ENCODE measurements at places on chromosomes 7 and 10.

DNA sequence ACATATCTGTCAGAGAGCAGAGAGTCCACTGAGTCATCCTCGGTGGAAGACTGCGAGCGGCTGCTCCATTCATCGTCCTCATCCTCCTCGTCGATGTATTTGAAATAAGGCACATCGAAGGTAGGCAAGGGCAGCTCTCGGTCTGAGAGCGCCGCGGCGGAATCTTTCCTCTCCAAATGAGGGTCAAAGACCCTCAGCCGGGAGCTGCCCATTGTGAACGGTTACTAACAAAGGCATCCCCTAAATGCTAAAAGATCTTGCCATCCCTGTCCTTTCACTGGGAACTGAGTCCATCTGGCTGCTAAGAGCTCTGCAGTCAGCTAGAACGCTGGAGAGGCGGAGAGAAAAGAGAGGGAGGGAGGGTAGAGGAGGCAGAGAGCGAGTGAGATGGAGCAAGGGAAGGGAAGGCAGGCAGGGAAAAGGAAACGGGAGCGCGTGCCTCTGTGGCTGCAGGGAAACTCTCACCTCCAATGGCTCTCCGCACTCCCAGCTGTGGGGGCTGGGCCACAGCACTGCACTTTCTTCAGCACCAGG lies 163.4 kb downstream of the RAPGEF5 start:
- no peak for DNase-seq

DNA sequence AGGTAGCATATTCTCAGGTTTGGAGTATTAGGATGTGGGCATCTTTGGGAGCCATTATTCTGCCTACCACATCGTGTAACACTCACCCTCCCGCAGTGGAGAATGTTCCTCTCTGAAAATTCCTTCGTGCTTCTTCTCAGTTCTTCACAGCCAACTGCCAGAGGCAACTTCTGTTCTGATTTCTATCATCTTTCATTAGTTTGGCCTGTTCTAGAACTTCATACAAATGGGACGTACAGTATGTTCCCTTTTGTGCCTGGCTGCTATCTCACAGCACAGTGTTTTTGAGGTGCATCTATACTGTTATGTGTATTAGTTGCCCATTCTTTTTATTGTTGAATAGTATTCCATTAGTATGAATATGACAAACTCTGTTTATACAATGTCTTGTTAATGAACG lies 8.9 kb upstream of the SLC26A3 start:
- no peak for DNase-seq

DNA sequence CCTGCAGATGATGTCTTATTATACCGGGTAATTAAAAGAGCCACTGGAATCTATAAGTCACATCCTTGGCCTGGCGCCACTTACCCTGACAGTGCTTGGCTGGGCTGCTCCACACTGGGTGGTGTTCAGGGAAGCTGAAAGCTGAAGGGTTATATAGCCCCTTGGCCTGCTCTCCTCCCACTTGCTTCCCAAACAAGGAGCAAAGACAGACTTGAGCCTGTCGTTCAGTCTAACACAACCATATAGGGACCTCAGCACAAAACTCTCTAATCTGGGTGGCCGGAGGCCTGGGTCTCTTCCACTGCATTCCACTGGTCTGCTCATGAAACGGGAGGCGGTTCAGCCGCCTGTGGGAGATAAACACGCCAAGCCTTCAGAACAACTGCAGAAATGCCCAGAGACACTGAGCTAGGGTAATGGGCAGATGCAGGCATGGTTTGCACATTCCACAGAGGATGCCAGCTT lies at the start of gene ACTA2:
ACTA2 (minus strand) TSS at position 127 of the 465 bp plus-strand sequence. CDS start 3,843 bp downstream, outside the sequence.
- DNase-seq = no peak

GRCh38 chr7:117645481-117646165 lies 165.8 kb downstream of the CFTR start:
- DNase-seq = no peak

- DNase-seq = no peak
Measured at GRCh38 chr10:22518167-22518724, 172.9 kb downstream of the SPAG6 start.

- no peak for DNase-seq
Measured at GRCh38 chr10:88361995-88362807, 220.9 kb downstream of the RNLS start.

DNA sequence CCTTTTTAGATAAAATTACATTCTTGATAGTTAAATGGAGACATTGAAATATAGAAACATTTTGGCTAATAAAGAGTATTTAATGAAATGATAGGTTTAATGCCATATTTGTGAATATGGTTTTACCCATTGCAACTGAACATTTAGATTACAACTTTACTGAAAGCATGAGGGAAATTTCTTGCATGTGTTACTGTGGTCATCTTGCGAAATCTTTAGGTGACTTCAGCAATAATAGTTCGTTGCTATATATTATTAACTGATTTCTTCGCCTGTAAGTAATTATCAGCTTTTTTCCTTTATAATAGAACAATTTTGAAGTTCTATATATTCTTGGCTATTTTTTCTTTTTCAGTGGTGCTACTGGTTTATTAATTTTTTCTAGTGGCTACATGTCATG lies 83.2 kb downstream of the MLLT10 start:
- DNase-seq = no peak

DNA sequence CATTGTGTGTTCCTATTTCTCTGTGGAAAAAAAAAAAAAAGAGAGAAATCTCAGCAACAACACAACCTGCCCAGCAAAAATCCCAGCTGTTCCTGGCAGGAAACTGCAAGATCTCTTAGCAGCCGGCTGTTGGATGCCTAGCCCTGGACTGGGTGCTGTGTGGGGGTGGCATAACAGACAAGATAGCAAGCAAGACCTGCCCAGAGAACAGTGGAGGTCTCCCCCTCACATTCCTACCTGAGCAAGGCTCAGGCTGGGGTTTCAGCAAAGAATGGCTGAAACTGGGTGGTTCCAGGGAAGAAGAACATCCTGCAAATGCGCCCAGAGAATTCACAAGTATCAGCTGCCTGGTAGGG lies 248.8 kb upstream of the ZMIZ1 start:
- no peak for DNase-seq

DNA sequence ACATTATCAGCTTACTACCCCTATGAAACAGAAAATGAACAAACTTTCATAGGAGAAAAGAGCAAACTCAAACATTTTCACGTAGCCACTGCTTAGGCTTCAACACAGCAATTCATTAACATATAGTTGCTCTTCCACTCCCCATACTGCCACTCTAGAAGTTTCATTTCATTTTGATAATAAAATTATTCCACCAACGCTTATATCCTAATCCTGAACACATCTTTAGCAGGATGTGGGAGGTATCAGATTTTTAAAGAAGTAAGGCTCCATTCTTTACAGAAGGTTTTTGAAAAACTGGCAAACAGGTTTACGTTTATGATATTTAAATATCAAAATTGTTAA lies 77.5 kb upstream of the ANK3 start:
- DNase-seq = no peak

- no peak for DNase-seq
Measured at GRCh38 chr7:29161231-29161630, 14.9 kb upstream of the CPVL start.

GRCh38 chr10:49139028-49139845 lies 5.4 kb upstream of the FAM170B start:
- no peak for DNase-seq

DNA sequence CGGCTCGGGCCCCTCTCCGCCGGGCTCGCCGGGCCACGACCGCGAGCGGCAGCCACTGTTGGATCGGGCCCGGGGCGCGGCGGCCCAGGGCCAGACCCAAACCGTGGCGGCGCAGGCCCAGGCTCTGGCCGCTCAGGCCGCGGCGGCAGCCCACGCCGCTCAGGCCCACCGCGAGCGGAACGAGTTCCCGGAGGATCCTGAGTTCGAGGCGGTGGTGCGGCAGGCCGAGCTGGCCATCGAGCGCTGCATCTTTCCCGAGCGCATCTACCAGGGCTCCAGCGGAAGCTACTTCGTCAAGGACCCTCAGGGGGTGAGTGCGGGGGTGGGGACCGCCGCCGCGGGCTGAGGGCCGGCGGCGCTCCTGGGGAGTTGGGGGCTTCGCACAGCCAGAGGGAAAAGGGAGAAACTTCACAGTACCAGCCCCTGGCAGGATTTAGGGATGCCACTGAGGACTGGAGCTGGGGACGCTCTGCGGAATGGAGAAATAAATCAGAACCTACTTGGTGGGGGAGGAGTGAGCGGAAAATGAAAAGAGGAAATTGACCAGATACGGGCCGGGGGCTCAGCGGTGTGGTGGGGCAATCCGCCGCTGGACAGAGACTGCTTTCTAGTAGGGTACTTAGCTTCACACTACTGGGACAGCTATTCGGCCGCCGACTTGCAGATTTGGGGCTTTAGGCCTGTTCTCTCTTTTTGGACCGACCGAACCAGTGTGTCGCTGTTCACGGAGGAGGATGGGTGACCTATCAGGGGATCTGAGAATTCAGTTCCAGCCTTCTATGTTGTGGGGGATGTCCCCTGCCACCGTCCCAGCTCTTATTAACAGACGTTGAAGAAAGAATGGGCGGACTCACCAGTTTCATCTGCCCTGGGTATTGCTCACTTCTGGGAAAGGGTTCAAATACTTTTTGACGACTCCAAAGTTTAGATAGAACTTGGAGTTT lies 669 bp downstream of the PI4K2A start:
- DNase-seq = peak; percentile 53

DNA sequence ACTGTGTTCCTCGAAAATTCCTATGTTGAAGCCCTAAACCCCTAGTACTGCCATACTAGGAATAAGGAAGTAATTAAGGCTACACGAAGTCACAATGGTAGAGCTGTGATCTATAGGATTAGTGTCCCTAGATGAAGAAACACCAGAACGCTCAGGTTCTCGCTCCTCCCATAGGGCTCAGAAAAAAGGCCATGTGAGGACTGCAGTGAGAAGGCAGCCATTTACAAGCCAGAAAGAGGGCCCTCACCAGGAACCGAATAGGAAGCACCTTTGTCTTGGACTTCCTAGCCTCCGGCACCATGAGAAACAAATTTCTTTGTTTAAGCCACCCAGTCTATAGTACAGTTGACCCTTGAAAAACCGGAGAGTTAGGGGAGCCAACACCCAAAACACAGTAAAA lies 46.2 kb downstream of the CACUL1 start:
- no peak for DNase-seq

- peak; percentile 49 for DNase-seq
Measured at GRCh38 chr10:47206449-47207280, 93.3 kb upstream of the GDF10 start.

DNA sequence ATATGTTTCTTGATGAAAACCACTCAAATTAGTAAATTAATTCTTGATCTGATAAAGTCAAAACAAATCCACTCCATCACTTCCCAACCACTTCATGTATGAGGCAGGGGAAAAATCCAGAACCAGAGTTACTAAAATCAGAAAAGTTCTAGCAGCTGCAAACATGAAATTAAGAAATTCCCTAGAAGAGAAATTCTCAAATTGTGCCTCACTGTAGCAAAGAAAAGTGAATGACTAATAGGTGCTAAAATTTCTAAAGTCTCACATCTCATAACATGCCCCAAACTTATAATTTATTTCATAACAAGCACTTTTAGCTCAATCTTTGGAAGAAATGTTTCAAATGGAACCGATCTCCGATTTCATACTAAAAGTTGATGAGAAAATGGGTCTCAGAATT lies 345.0 kb upstream of the AOAH start:
- no peak for DNase-seq

DNA sequence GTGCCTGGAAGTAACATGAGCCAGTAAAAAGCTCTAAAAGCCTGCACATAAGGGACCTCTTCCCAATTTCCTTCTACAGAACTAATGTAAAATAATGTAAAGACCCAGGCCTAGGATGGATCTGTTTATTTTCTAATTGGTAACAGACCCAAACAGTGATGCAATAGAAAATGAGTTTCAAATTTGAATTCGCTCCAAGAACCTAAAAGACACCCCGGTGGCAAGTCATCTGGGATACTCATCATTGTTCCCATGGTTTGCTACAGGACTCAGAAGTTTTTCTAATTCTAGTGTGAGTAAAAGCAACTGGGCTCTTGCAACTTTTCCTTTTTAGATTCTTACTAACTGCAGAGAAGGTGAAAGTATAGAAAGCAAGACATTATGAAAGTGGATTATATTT lies 271.3 kb upstream of the CACNA2D1 start:
- DNase-seq = no peak

- no peak for DNase-seq
Measured at GRCh38 chr10:131983780-131984179, 2.1 kb upstream of the BNIP3 start.

DNA sequence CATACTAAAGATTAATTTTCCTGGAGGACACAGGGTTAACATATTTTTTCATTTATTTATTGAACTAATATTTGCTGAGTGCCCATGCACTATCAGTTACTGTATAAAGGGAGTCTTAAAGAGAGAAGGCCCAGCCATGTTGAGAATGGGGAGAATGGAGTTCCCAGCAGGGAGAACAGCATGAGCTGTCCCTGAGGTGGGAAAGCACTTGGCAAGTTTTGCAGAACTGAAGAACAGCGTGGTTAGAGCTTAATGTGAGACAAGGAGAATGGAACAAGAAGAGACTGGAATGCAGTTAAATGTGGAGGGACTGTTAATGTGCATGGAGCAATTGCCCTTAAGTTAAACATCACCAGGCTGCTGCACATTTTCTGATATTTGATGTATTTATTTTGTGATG lies 435.4 kb downstream of the SUGCT start:
- DNase-seq = no peak

- no peak for DNase-seq
Measured at GRCh38 chr10:130743751-130744271, 567.7 kb downstream of the TCERG1L start.

GRCh38 chr7:99839287-99840021 lies 11.6 kb downstream of the CYP3A43 start:
- DNase-seq = no peak

All from activated CD8-positive, alpha-beta T cell treated with anti-CD3 and anti-CD28 coated beads for 36 hours (primary cell).